ENCODE measurements at places on chromosomes 5 and 9.

DNA sequence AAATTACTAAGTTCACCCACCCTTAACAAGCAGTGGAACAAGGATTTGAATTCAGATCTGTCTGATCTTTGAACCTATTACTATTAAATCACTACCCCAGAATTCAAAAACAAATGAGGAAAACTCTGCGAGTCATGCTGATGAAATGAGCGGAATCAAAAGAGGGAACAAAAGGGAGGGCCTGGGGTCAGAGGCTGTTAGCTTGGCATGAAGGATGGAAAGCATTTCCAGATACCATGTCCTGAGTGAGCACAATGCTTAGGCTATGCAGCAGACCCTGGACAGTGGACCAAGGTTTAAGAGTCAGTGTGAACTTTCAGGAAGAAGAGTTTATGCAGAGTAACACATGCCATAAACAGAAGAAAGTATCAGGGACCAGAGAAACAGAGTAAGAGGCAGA lies 30.5 kb downstream of the GRIA1 start:
- DNase-seq = no peak

DNA sequence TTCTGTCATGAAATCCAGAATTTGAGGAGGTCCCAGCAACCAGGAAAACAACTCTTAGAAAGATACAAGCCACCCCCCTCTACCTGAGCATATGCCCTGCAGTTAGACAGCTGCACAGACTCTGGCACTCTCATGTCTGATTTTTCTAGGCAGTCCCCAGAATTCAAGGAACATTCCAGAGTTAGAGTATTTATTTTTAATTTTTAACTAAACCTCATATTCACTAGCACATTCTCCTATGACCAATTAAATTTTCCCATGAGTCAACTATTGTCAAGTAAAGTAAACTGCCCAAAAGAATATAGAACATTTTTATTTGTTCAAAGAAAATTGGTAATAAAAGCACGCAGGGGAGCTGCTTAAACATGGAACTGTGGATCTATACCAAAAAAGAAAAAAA lies 490.5 kb upstream of the SEMA6A start:
- DNase-seq = no peak

DNA sequence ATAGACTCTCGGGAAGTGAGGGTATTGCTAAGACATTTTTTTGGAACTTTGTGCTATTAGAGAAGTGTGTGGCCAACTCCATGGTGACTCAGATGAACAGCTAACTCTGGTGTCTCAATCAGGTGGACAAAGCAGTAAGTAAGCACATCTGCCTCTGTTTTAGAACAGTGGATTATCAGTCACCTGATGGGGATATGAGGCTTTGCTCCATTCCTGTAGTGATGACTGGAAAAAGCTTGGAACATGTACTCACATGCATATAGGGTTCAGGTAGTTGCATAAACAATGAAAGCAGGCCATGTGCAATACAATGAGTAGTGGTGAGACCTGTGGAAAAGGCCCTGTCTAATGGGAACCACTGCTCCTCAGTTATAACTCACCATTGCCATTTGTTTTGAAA lies 168.2 kb upstream of the FBN2 start:
- DNase-seq = no peak

GRCh38 chr9:107620801-107621200 lies 131.2 kb upstream of the KLF4 start:
- peak; percentile 15 for DNase-seq

DNA sequence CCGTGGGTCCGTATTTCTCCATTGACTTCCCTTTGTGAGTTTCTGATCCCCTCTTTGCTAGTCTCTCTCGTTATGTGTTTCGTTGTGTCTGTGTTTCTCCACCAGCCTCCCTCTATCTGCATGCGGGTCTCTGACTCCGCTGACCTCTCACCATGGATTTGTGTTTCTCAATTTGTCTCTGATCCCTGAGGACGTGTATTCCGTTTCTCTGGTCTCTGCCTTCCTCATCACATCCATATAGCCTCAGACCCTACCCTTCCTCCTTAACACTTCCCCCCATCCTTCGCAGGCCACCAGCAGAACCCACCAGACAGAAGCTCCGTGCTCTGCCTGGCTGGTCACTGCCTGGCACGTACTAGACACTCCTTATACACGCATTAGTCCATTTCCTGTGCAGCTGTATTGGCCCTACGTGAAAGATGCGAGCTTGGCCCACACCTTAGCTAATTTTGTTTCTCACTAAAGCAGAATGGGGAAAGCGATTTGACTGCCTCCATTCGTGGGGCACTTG lies 631 bp downstream of the B4GALT7 start:
- no peak for DNase-seq

DNA sequence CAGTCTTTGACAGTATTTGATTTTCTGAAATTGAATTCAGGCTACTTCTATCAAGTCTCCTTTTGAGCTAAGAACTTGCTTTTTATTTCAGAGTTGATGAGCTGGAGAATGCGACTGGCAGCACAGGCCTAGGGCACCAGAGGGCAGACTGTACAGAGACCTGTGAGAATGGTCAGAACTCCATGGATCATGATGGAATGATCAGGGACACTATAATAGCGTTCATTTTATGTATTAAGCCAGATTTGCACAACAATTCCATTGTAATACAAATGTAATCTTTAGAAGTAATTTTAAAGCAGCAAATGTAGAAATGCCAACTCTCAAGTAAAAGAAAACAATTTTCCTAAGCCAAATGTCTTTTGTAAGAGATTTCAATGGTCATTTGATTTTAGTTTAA lies 902.4 kb downstream of the NR2F1-AS1 start:
- no peak for DNase-seq

GRCh38 chr9:112135706-112136105 lies 39.4 kb downstream of the SUSD1 start:
- peak; percentile 73 for DNase-seq

DNA sequence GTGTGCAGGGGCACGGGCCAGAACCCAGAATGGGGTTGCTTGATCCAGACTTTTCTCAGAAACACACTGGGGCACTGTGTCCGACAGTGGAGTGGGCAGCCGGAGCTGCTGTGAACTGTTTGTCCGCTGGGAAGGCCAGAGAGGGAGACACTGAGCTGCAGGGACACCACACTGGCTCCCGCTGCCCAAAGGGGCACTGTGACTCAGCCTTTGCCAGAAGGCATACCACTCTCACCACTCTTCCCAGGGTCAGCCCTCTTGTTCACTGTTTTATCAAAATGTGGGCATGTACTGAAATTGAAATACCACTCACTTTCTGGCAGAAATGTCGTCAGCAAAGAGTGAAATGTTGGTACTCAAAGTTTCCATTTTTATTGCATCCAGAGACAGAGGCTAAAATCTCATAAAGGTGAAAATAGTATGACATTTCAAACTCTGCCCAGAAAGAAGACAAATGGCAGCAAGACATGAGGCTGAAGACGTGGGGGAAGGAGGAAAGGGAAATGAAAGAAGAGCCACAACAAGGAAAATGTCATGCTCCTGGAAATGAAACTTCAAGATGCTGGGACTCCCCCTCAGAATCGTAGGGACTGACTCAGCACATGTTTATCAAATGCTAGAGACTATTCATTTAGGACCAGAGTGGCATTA lies 4.5 kb upstream of the IL7R start:
- DNase-seq = no peak

DNA sequence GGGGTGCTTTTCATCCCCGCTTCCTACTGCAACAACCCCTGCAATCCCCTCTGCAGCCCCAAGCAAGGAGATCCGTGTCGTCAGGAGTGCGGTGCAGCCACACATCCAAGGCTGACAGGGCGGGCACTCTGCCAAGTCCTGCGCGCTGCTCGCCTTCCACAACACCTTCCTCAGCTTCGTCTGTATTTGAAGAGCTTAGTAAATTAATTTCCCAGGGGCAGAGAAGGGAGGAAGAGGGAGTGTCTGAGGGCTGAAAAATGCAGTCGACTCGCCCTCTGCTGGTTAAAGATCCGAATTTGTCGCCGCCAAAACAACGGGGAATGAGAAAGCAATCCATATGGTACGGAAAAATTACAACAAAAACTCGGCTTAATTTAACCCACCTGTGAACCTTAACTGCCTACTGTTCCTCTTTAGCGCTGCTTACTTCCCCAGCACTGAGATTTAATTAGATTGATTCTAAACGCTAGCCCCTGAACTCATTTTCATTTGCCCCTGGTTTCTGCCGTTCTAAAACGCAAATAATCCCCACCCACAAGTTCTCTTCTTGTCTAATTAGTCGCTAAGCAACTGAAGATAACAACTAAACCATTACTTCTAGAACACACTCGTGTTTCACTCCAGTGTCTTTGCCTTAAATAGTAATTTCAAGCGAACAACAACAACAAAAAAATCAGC lies 10.9 kb upstream of the PCDHB1 start:
- DNase-seq = peak; percentile 90

DNA sequence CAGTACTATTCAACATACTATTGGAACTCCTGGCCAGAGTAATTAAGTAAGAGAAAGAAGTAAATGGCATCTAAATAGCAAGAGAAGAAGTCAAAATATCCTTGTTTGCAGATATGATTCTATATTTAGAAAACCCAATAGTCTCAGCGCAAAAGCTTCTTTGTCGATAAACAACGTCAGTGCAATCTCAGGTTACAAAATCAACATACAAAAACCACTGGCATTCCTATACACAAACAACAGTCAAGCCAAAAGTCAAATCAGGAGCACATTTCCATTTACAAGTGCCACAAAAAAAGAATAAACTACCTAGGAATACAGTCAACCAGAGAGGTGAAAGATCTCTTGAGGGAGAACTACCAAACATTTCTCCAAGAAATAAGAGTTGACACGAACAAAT lies 1901.9 kb upstream of the ACO1 start:
- DNase-seq = no peak

GRCh38 chr5:176864755-176865154 lies 34.4 kb downstream of the HK3 start:
- no peak for DNase-seq

All from NCI-H345 (cell line).